ENCODE measurements at places on chromosomes 13 and 19. TPM values are rescaled to one million over a fixed set of nuclear protein-coding genes. Genes with fewer than 3 reads are reported as not detected.

The PLIN4 gene
- 0.70 TPM for total RNA-seq

The GAS6 gene
- 18.0 TPM for total RNA-seq

The CEACAM5 gene
- total RNA-seq: not detected

The POGLUT2 gene
- 24.7 TPM for total RNA-seq

- DNase-seq: peak; percentile 88
Observed at GRCh38 chr19:45402298-45403061, 2.4 kb downstream of the PPP1R13L start.

- DNase-seq: peak; percentile 29
Observed at GRCh38 chr13:94033830-94034642, 445.4 kb downstream of the DCT start.

Data from GM23338 (cell line).